ENCODE measurements at places on chromosomes 6 and 20.
A peak's percentile ranks its signal among the peaks of the same experiment; 100 is the strongest.

- DNase-seq, result no peak
Observed at GRCh38 chr20:18694071-18694470, 106.2 kb downstream of the DTD1 start.

DNA sequence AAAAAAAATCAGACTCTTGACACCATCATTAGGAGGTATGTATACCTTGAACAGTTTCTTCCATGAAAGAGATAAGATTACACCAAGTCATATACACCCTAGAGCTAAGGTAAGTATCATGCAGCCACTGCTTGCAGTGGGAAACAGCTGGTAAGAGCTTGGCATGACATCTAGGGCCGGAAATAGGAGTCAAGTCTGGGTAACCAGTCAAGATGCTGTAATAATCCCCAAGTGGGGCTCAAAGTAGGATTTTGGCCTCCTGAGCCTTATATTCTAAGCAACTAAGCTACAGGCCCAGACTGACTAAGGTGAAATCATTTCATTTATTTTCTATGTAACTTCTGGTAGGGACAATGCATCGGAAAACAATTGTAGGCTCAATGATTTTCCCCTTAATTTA, 23.9 kb downstream of the TRERF1 start:
- DNase-seq, result no peak

GRCh38 chr6:128403618-128404444, 116.6 kb downstream of the PTPRK start:
- DNase-seq, result no peak

DNA sequence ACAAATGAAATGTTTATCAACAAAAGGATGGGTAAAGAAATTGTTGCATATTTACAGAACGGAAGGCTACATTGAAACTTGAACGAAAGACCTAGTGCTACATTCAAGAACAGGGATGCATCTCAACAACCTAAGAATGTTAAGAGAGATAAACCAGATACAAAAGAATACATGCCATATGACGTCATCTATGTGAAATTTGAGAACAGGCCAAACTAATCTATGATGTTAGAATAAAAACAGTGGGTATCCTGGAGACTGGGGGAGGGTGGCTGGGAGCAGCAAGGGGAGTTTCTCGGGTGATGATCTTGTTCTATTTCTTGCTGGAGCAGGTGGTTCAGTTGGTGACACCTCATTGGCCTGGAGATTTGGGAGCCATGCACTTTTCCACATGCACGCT, 81.5 kb downstream of the SULF2 start:
- DNase-seq, result no peak

- no peak for DNase-seq
Observed at GRCh38 chr6:18976966-18977365, 589.8 kb downstream of the RNF144B start.

DNA sequence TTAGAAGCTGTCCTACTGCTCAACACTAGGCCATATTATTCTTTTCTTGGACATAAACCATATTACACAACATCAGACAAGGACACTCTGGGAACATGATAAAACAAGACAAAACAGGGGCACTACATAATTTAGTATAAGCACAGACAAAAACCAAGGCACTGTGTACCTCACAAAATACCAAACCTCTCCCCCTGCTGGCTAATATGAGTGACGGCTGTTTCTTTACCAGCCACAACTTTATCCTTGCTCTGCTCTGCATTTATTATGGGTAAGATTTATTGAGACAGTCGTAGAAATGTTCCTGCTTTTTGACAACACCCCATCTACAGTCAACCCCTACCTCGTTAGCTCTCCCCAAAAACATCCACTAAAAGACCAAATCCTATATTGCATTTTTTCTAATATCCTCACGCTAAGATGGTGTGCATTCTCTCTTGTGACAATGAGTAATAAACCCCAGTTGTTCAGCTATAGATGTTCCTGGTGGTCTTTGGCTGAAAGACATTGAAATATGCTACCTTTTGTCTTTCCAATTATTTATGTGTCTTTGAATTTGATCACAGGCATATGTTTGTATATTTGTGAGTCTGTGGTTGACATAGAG, 23.8 kb upstream of the POLR1H start:
- no peak for DNase-seq

DNA sequence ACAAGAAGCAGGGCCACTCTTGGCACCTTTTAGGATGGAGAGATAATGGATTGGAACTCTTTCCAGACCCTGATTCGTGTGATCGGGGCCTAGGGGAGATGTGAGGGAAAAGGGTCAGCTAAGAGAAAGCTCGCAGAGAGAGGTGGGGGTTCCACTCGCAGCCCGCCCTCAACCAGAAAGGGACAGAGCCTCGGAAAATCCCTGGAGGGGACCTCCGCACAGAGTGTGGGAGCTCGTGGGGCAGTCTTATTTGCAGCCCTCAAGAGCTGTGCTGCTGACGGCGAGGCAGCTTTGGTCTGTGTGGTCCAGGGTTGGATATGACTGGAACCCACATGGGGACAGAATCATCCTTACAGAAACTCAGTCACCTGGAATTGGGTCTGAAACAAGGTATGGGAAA, 184.3 kb upstream of the PMEPA1 start:
- DNase-seq, result no peak

DNA sequence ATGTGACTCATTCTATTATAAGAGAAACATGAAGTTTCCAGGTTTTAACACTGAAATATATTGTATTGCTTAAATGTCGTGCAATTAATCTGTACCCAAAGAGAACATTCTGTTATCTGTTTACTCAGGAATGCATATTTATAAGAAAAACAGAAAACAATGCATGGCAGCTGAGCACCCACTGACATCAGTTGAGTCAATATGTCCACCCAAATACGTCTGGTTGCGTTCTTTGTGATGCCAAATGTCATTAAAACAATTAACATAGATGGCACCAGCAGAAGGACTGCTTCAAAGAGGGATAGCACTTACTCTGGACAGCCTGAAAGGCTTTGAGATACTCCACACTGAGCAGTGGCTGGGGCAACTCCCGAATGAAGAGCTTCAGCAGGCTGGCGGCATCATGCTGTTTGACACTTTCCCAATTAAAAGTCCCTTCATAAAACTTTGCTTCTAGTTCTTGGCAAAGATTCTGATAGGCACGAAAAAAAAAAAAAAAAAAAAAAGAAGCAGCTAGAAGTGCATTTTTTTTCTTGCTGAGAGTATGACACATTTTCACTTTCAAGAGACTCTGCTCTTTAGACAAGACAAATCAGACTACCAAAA, 102.3 kb downstream of the ARHGAP18 start:
- no peak for DNase-seq

DNA sequence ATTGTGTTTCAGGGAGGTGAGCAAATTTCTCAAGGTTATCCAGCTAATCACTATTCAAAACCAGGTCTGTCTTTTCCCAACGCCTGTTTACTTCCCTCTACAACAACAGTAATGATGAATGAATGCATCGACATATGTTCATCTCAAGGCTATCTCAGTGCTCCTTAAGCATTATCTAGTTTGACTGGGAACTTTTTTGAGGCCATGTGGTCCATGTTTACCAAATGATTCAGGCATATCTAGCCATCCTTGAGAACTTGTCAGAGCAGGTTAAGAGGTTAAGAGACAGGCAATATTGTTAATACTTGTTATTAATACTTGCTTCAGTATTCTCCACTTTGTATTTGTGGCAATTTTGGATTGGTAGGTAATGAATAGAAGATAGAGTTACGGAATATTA, 1038.4 kb upstream of the FLRT3 start:
- no peak for DNase-seq

DNA sequence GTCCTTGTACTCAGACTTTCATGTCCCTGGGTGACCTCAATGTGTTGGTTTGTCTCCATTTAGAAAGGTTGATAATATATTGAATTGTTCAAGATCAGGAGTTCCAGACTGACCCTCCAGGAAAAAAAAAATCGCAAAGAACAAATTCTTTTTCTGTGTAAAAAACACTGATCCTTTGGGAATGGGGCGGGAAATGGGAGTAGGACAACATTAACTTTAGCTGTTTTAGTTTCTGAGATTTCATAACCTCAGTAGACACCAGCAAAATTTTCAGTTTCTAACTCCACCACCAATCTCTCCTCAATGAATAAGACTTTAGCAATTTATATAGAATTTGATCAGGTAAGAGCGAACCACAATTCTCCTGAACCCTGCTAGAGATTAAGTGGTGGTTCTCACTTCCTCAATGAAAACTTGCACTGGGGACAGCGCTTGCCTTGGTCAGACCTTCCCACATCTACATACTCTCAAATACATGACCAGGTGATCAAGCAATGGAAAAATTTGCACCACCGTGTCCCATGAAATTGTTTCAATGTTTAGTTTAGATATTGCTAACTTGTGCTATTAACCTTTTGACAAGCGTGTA, 231.2 kb upstream of the PLN start:
- DNase-seq, result no peak

DNA sequence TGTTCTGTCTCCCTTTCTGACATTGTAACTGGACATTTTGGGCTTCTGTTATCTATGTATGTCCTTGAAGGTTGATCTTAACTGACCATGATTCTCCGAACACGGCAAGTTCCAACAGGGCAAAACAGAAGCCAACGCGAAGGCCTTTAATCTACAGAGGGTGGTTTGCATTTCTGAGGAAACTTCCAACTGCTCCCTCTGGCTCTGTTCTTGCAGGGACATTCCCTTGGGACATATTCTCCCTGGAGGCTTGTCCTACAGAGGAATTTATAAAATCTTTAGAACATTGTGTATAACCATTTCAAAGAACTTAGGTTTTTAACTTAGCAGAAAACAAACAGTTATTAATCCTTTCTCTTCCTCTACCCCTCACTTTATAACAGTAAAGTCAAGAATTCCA, 189.0 kb upstream of the CDYL start:
- no peak for DNase-seq

DNA sequence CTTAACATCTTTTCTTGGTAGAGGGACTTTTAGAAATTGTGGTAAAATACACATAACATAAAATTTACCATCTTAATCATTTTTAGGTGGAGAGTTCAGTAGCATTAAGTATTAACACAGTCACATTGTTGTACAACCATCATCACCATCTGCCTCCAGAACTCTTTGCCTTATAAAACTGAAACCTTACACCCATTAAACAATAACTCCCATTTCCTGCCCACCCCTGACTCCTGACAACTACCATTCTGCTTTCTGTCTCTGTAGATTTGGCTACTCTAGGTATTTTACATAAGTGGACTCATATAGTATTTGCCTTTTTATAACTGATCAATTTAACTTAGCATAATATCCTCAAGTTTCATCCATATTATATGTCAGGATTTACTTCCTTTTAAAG, 88.7 kb downstream of the ZHX3 start:
- DNase-seq, result no peak

DNA sequence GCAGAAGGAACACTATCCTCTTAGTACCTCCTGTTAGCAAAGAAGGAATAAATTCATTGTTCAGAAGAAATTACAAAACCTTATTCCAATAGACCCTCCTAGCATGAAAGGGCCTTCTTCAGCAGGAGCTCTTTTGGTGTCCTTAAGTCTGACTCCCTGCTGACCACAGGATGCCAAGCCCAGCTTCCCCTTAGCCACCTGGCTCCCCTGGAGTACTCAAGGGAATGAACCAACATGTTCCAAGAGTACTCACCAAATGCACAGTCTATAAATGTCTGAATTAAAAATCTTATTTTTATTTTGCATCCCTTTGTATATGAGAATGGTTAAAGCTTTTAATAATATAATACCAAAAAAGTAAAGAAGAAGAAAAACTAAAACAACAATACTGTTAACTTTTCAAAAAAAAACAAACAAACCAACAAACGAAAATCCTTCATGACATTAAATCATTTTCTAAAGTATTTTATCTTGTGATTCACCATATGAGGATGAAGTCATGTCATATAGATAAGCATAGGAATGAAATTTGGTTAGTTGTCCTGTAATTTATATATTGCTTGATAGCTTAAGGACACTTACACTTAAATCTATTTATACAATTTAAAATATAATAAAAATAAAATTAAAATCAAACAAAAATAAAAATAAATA, 1355.1 kb downstream of the HACE1 start:
- no peak for DNase-seq

DNA sequence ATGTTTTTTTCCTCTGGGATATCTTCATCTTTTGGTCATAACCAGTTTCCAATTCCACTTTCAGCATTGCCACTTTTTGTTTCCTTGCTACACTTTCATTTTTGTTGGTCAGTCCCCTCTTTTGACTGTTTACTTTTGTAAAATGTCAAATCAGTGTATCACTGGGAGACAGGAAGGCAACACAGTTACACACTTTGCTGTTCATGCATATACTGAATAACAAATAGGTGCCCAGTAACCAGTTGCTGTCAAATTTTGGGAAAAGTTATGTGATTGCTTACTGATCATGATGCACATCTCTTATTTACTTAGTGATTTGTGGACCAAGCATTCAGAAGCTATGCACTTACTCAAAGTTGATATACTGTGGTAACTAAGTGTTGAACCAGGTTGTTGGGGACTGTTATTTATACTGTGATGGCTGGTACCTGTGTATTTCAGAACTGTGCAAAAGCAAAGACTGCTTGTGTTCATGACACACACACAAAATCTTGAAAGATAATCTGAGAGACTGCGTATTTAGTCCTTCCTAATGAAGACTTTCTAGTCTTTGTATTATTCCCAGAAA, 41.0 kb downstream of the ZNF292 start:
- no peak for DNase-seq

GRCh38 chr6:150632785-150633485, 33.2 kb downstream of the PLEKHG1 start:
- DNase-seq, result no peak

GRCh38 chr20:45359406-45360148, 3.4 kb upstream of the SYS1 start:
- no peak for DNase-seq

DNA sequence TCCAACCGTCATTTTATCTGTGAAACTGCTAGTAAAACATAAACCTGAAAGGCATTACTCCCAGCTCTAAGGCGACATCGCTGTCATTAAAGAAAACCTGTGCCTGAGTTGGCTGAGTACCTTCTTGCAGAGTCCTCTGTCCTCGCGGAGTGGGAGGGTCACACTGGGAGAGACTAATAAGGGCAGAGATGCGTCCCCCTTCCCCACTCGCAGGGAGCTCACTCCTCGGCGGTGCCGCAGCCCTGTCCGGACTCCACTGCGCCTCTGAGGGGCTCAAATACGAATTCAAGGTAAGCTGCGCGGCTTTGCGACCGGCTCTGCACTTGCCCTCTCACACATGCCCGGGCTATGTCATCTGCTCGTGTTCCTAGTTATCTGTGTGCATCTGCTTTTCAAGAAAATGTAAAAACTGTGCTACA, at the start of gene COL19A1:
Gene COL19A1 (plus strand): TSS at position 206 of the 419 bp plus-strand sequence. CDS start 13,012 bp downstream, outside the sequence.
- DNase-seq, result peak; percentile 32

DNA sequence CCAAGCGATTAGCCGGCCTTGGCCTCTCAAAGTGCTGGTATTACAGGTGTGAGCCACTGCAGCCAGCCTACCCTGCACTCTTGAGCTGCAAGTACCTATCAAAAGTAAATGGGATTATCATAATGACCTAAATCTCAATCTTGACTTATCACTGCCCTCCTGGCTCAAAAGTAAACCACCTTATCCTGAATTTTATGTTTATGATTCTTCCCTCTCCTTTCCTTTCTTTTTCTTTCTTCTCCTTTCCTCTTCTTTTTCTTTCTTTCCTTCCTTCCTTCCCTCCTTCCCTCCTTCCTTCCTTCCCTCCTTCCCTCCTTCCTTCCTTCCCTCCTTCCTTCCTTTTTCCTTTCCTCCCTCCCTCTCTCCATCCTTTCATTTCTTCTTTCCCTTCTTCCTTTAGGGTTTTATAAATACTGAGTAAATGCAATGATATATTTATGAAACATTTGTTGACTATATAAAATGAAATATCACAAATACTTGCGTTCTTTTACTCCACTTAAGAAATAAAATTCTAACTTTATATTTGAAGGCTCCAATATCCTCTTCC, 21.0 kb downstream of the SPATS1 start:
- DNase-seq, result no peak
